ENCODE measurements at places on chromosomes 3 and 15.

DNA sequence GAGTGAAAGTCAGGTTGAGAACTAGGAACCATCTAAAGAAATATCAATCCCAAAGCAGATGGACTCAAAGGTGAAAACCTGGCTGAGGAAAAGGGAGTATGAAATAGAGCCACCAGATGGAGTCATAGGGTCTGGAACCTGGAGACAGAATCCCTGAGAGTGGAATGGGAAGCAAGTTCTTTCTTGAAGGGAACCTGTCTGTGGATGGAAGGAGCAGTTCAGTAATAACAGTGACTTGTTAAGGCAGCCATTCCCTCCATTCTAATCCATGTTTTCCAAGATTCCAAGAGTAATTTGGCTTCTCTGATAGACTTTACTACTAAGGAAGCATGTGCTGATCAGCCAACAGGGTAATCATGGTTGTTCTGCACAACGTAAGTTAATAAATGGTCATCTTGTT lies 22.5 kb upstream of the AQP9 start:
- no peaks in the 10 kb centered on the region for H3K36me3 ChIP-seq
- no peaks in the 10 kb centered on the region for H3K4me1 ChIP-seq
- DNase-seq, result no peak
- no peak overlapping the region for H3K4me3 ChIP-seq
- H3K27me3 ChIP-seq, result peaks cover 14% of the 10 kb centered on the region
- H3K27ac ChIP-seq, result no peak overlapping the region

DNA sequence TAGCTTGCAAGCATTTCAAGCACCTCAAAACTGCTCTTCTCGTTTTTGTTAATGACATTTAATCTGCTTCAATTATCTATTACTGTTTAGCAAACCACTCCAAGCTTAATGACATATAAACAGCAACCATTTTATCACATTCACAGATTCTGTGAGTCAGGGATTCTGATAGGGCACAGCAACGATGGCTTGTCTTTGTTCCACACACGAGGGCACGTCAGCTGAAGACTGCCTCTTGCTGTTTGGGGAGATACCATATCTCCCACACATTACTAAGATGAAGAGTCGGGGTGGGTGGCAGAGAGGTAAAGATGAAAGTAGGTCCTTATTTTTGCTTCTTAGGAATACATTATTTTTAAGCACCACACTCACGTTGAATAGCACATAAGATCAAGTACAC lies 19.3 kb downstream of the CPOX start:
- H3K27ac ChIP-seq, result peak overlapping the region; percentile 27
- H3K36me3 ChIP-seq, result peaks cover 51% of the 10 kb centered on the region
- H3K4me3 ChIP-seq, result no peak overlapping the region
- peaks cover 68% of the 10 kb centered on the region for H3K4me1 ChIP-seq
- no peaks in the 10 kb centered on the region for H3K27me3 ChIP-seq

DNA sequence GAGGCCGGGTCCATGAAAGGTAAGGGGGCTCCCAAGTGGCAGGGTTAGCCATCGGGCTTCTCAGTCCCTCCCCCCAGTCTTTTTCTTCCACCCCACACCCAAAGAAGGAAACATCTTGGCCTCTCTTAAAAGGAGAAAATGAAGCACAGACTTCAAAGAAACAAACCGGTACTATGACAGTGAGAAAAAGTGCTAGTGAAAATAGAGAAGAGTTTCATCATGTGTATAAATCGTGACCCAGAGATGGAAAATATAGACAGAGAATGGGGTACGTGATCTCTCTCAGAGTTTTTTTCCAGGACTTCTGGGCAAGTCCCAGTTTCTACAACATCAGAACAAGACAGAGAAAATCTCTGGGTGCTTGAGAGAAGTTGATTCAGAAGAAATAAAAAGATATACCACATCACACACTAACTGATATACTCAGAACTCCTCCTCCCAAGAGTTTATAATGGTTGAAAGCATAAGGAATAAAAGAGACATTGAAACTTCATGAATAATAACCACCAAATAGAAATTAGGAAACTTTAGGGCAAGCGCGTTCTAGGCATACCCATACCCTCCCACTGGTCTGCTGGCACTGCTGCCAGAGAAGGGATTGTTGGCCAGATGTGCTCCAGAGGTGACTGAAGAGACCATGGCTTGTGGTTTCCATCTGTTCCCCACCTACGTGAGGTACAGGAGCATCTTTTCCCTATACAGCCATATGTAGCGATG lies 318.9 kb upstream of the CHRM5 start:
- H3K4me1 ChIP-seq, result no peaks in the 10 kb centered on the region
- no peak overlapping the region for H3K4me3 ChIP-seq
- H3K36me3 ChIP-seq, result no peaks in the 10 kb centered on the region
- no peaks in the 10 kb centered on the region for H3K27me3 ChIP-seq

DNA sequence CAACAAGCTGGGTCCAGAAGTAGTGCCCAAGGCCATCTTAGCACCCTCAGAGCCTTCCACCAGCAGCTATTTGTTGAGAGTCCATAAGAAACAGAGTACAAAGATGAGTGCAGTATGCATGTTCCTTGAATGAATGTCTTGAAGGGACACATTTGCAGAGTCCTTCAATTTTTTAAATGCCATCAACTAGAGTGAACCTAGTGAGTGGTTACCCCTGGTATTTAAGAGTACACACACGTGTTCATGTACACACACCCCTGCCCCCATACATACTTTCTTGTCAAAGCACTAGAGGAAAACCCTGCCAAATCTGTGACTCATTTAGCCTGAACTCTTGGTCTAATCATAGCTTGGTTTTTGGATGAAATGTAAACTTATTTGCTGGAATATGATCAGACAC lies 84.5 kb upstream of the GALNT15 start:
- peaks cover 7% of the 10 kb centered on the region for H3K27me3 ChIP-seq
- H3K27ac ChIP-seq, result no peak overlapping the region
- DNase-seq, result no peak

GRCh38 chr15:69167218-69167846 lies 6.9 kb downstream of the GLCE start:
- DNase-seq, result no peak
- no peak overlapping the region for H3K27ac ChIP-seq
- no peaks in the 10 kb centered on the region for H3K4me1 ChIP-seq
- H3K27me3 ChIP-seq, result peaks cover 10% of the 10 kb centered on the region
- H3K4me3 ChIP-seq, result no peak overlapping the region

DNA sequence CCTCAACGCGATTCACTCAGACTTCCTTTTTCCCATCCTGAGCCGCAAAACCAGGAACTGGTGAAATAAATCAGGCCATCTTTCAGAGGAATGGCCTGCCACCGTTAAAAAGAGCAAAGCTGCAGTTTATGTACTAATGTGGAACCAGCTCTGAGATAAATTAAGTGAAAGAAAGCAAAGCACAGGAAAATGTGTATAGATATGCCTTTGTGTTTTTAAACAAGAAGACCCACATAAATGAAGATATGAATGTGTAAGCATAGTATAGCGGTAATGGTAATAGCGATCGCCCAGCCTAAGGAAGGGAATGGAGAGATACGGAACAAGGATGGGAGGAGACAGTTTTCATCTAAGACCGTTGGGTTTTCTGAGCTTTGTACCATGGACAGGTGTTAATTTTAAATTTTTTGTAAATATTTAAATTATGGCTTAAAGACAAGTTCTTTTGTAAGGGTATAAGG lies 30.8 kb upstream of the RPN1 start:
- no peak for DNase-seq
- peaks cover 36% of the 10 kb centered on the region for H3K4me1 ChIP-seq
- no peaks in the 10 kb centered on the region for H3K36me3 ChIP-seq
- H3K27ac ChIP-seq, result peak overlapping the region; percentile 99
- H3K4me3 ChIP-seq, result peak overlapping the region; percentile 90

- H3K4me1 ChIP-seq, result no peaks in the 10 kb centered on the region
- H3K27ac ChIP-seq, result no peak overlapping the region
- no peaks in the 10 kb centered on the region for H3K36me3 ChIP-seq
These were observed 162.9 kb upstream of the IGF1R start for GRCh38 chr15:98485451-98485850.

DNA sequence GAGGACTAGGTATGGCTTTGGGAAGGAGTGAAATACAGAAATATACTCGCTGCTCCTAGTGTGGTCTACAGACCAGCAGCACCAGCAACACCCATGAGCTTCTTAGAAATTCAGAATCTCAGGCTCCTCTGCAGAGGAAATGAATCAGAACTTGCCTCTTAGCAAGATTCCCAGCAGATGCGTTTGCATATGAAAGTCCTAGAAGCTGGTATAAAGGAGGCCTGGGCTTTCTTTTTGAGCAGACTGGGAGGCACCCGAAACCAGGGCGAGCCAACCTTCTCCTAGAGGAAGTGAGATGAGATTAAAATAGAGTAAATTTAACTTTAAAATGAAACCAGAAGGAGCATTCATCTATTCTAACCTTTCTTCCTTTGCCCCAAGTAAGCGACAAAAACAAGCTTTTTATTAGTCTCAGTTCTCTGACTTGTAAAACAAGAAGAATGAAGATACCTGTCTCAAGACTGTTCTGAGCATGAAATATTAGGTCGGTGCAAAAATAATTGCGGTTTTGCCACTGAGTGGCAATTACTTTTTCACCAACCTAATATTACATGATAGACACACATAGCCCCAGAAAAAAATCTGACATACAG lies 140.0 kb downstream of the PDZRN3 start:
- H3K4me3 ChIP-seq, result no peak overlapping the region
- peaks cover 6% of the 10 kb centered on the region for H3K27me3 ChIP-seq
- no peaks in the 10 kb centered on the region for H3K4me1 ChIP-seq
- no peak for DNase-seq

- H3K36me3 ChIP-seq, result no peaks in the 10 kb centered on the region
- H3K27me3 ChIP-seq, result peaks cover 6% of the 10 kb centered on the region
- peak within 1 kb of the TSS; percentile 75 for H3K4me3 ChIP-seq
- H3K27ac ChIP-seq, result peak within 1 kb of the TSS; percentile 64
- DNase-seq, result peak; percentile 45
These were observed at the start of gene PCBP4 for GRCh38 chr3:51967384-51968169. PCBP4 (minus strand) TSS chr3:51967454; CDS start chr3:51961240, 6,214 bp downstream.

- H3K36me3 ChIP-seq, result no peaks in the 10 kb centered on the region
- peaks cover 8% of the 10 kb centered on the region for H3K27me3 ChIP-seq
- no peak overlapping the region for H3K27ac ChIP-seq
- DNase-seq, result no peak
These were observed 59.1 kb downstream of the FAM43A start for GRCh38 chr3:194744826-194745225.

GRCh38 chr3:177483182-177483967 lies 286.1 kb upstream of the TBL1XR1 start:
- H3K27me3 ChIP-seq, result no peaks in the 10 kb centered on the region
- H3K36me3 ChIP-seq, result no peaks in the 10 kb centered on the region
- no peak overlapping the region for H3K27ac ChIP-seq

GRCh38 chr3:108951820-108952501 lies 1.7 kb downstream of the GUCA1C start:
- H3K27me3 ChIP-seq, result peaks cover 12% of the 10 kb centered on the region
- H3K36me3 ChIP-seq, result no peaks in the 10 kb centered on the region
- H3K27ac ChIP-seq, result no peak overlapping the region

DNA sequence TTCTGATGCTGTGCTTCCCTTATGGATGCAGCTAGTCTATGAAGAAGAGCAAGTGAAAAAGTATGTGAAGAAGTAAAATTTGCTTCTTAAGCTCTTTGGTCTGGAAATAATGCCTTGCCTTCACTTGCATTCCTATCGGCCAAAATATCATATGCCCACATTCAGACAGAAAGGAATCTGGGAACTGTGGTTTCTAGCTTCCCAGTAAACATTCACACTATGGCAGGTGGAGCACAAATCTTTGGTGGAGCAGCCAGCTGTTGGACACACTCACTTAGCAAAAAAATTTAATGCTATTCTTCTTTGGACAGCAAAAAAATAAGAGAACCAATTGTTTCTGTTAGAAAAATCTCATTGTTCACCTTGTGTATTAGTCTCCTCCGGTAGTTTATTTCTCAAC lies 12.3 kb upstream of the COL6A6 start:
- H3K27me3 ChIP-seq, result peaks cover 6% of the 10 kb centered on the region
- no peaks in the 10 kb centered on the region for H3K4me1 ChIP-seq
- no peak overlapping the region for H3K27ac ChIP-seq
- no peak overlapping the region for H3K4me3 ChIP-seq

- no peaks in the 10 kb centered on the region for H3K4me1 ChIP-seq
- H3K27me3 ChIP-seq, result peaks cover 19% of the 10 kb centered on the region
- DNase-seq, result no peak
- no peaks in the 10 kb centered on the region for H3K36me3 ChIP-seq
These were observed 180.5 kb downstream of the FOXB1 start for GRCh38 chr15:60184579-60184978.

Data from activated CD8-positive, alpha-beta T cell treated with anti-CD3 and anti-CD28 coated beads, Interleukin-2, amount 10 ng/mL, durations not matched to agents 7 days and 5 days (primary cell).